ENCODE measurements at places on chromosomes 6 and 20.

GRCh38 chr6:169172456-169172855 is 81.2 kb downstream of the THBS2 start:
- DNase-seq: no peak

- no peak for DNase-seq
Observed at GRCh38 chr20:1651268-1652058, 6.1 kb downstream of the SIRPG start.

- no peak for DNase-seq
Observed at GRCh38 chr6:85419046-85419759, 30.7 kb upstream of the NT5E start.

DNA sequence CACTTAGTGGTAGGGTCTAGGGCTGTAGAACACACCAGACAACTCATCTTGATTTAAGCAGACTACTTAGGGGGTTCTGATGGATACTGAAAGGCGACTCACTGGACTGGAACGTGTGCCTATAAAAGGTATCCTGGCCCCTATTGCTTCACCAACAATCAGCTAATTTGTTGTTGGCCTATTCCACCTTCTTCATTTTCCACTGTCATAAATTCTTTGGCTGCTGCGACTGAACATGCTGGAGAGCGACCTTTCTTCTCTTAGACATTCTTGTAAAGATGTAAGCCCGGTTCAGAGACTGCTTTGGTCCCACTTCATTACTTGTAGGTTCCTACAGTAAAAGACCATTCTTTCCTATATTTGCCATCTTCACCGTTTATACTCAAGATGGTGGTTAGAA is 609.9 kb upstream of the CITED2 start:
- no peak for DNase-seq

GRCh38 chr20:3218307-3218988 is 9.2 kb downstream of the ITPA start:
- DNase-seq: peak; percentile 86

DNA sequence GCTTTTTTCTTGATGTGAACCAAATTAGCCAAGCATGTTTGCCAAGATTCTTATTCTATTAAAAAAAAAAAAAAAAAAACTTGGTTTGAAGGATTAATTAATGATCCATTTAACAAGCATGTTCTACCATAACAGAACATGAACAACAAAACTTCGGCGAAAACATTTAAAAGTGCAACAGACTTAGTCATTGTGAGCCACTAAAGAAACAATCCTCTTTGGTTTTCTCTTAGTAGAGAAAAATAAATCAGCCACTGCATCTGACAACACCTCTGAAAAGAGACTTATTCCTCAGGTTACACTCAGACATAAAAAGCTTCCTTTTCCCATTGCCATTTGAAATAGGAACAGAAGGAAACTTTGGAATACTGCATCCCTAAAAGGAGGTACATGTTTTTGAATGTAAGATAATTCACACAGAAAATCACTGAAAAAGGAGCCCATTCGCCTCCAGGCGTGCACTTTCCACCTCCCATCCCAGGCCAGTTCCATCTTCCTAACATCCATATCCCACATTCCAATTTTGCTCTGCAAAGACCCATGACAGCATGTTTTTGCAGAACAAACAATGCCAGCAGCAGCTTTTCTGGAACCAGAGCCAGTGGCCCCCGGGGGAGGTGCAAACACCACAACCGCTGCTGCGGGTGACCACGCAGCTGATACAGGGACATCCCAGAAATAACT is 79.5 kb downstream of the ZMYND8 start:
- peak; percentile 76 for DNase-seq

DNA sequence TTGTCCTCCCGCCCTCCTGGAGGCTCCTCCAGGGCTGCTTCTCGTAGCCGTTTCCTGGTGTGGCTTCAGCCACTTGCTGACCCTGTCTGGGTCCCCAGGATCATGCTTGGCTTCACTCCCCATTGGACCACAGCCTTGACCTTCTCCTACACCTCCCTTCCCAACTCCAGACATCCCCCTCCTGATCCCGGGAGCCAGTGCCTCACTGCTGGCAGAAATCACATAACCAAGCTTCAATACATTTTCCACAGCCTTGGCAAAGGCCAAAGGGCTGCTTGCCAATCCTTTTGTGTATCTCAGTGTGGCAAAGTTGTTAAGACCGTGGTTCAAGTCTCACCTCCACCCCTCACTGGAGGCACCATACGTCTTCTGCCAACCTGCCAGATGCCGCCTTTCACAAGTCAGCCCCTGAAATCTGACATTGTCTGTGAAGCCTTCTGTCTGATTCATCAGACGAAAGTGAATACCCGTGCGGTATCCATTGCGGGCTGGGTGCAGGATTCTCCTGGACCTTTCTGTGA is 60.1 kb downstream of the PHACTR3 start:
- no peak for DNase-seq

- no peak for DNase-seq
Observed at GRCh38 chr6:139732451-139732850, 358.0 kb upstream of the CITED2 start.

GRCh38 chr6:1701668-1702353 is 92.1 kb downstream of the FOXC1 start:
- DNase-seq: no peak

- no peak for DNase-seq
Observed at GRCh38 chr6:25476126-25476525, 175.9 kb upstream of the SCGN start.

- peak; percentile 14 for DNase-seq
Observed at GRCh38 chr6:43979525-43979924, 147.7 kb downstream of the MRPL14 start.

DNA sequence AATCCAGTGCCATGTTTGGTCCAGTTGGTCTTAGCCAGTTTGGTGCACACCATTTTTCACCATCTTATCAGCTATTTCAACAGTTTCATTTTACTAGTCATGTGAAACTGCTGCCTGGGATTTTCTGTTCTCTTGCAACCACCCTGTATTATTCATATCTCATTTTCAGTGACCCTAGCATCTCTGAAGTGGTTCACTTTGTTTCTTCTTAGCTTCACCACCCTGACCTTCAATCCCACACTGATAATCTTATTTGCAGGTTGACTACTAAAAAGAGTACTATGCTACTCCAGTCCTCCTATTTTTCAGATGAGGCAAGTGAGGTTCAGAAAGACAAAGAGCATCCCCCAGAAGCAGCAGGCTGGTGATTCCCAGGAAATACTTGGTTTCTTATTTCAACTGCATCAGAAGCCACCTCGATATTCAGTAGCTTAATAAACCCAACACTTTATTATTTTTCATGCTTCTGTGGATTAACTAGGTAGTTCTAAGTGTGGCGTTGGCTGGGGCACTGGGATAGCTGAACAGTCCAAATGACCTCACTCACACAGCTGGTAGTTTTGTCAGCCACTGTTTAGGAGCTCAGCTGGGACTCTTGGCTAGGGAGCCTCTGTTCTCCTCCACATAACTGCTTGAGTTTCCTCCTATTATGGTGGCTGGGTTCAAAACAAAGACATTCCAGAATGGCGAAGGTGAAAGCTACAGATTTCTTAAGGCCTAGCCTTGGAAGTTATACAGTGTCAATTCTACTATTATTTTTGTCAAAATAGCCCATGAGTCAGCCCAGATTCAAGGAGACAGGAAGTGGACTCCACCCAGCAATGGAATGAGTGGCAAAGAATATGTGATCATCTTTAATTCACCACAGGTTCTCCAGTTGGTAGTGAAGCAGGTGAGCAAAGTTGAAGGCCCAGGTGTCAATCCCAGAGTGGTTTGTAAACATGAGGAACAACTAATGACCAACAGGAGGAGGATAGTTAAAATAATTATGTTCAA is 40.6 kb downstream of the BPIFB4 start:
- DNase-seq: no peak

- DNase-seq: no peak
Observed at GRCh38 chr6:162719528-162719927, 8.0 kb downstream of the PRKN start.

DNA sequence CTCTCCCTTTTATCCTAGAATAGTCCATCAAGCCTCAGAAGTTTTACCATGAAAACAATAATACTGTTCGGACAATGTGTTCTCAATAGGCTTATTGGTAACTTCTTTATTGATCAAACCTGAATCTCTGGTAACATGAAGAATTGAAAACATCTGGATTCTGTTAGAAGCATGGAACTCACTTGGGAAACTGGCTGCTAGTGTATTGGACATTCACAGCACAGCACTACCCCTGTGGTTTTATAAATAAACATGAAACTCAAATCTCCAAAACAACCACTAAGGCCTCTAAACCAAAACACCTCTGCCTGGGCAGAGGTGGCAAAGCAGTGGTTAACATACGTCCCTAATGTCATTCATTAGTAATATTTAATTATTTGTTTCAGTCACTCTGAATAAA is 157.6 kb upstream of the KCNQ5 start:
- no peak for DNase-seq

DNA sequence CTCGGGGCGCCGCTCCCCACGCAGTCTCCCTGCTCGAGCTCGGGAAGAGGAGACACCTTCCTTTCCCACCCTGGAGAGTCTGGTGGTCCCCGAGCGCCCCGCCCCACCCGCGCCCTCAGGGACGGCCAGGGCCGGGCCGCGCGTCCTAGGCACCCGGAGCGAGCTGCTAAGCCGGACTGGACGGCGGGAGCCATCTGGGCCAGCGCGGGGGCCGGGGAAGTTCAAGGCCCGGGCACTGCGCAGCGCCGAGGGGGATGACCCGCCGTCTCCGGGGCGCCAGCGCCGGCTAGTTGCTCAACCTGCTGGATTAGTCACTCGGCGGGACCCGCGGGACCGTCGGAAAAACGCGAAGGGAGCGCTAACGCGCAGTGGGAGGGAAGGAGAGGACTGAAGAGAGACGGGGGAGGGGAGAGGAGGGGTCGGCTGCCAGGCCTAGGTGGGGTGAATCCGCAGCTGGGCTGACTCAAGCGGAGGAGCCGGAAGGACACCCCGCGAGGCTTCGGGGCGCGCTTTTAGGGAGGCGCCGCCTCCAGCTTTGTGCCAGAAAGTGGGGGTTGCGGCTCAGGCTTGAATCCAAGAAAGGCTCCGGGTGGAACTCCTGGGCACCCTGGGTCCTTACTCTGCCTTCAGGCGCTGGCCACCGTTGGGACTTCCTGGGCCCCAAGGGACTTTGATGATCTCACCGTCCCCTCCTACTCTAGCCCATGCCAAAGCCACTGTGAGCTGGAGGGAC is 75.7 kb upstream of the FOXP4 start:
- DNase-seq: no peak

DNA sequence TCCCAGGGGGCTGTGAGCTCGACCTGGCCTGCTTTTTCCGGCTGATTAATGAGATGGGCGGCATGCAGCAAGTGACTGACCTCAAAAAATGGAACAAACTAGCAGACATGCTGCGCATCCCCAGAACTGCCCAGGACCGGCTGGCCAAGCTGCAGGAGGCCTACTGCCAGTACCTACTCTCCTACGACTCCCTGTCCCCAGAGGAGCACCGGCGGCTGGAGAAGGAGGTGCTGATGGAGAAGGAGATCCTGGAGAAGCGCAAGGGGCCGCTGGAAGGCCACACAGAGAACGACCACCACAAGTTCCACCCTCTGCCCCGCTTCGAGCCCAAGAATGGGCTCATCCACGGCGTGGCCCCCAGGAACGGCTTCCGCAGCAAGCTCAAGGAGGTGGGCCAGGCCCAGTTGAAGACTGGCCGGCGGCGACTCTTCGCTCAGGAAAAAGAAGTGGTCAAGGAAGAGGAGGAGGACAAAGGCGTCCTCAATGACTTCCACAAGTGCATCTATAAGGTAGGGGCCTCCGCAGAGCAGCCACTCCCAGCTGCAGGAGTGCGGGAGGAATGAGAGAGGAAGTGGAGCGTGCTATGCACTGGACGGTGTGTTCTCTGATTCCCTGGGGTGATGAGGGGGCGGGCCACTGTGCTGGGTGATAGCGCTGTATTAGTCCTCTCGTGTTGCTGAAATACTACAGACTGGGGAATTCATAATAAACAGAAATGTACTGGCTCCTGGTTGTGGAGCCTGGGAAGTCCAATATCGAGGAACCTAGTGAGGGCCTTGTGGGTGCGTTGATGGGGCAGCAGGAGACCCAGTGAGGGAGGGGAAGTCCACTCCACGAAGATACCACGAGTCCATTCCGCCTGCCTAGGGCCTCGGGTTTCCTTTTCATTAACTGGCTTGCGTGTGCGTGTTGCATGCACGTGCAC is 161.7 kb downstream of the DTNBP1 start:
- peak; percentile 39 for DNase-seq

DNA sequence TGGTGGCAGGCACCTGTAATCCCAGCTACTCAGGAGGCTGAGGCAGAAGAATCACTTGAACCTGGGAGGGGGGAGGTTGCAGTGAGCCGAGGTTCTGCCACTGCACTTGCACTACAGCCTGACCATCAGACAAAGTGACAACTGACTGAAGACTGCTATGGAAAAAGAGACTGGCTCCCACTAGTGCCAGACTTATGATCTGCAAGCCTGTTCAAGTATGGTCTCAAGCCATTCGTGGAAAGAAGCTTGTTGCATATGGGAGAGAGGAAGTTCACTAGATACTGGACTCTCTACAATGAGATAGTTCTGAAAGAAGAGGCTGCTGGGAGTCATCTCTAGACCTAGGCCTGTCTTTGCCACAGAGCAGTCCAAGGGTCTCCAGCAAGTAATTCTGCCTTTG is 26.7 kb downstream of the MDN1 start:
- no peak for DNase-seq

DNA sequence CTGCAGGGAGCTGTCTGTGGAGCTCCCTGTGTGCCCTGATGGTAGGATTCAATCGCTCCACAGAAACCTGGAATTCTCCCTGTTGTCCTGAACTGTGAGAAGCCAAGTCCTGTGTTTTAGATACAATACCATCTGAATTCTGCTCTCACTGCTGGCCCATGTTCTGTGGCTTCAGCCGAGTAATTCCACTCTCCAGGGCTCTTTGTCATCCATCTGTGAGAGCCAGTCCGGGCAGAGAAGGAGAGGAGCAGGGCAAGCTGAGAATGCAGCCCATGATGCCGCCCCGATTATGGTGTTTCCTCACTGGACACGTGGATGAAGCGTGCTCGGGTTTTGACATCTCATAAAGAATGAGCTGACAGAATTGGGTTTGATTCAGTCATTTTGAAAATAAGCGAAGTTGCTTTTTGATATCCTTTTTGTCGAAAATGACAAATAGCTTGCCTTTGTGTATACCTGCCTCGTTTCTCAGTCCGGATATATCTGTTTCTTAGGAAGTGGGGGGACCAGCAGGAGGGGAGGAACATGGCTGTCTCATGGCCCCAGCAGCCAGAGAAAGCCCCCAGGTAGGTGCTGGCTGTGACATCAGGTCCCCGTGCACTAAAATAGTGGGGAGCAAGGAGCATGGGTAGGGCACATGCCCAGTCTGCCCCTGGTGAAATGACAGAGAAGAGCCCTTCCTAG is 8.2 kb upstream of the CD93 start:
- peak; percentile 63 for DNase-seq

DNA sequence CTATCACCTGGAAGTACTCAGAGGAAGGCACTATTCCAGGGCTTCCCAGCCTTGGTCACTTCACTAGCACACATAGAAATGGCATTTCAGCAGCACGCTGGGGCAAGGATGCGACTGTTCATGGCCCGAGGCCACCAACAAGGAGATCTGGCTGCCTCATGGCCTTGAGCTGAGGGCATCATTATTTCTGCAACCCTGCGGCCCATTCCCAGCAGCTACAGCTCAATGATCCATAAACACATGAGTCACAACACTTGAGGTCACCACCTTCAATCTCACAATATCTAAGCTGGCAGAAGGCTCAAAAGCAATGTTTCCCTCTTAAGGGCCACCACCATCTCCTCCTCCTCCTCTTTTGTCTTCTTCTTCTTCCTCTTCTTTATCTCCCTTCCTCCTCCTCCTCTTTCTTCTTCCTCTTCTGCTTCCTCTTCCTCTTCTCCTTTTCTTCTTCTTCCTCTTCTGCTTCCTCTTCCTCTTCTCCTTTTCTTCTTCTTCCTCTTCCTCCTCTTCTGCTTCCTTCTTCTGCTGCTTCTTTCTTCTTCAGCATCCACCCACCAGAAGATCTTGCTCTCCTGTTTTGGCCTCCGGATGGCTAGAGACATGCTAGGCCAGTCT is 382.9 kb upstream of the CNR1 start:
- DNase-seq: no peak

GRCh38 chr20:6007529-6008103 is 46.2 kb downstream of the LRRN4 start:
- no peak for DNase-seq

Data from cardiac septum (tissue), 1 donor.